Tibial artery (tissue), 4 donors: ENCODE measurements at places on chromosomes 3 and 15.

GRCh38 chr3:42499478-42499871 lies 3.0 kb upstream of the VIPR1 start:
- no peak overlapping the region for H3K4me3 ChIP-seq
- DNase-seq: peak; percentile 47
- H3K4me1 ChIP-seq: peaks cover 29% of the 10 kb centered on the region
- H3K27ac ChIP-seq: no peak overlapping the region
- H3K27me3 ChIP-seq: no peaks in the 10 kb centered on the region
- no peaks in the 10 kb centered on the region for H3K36me3 ChIP-seq

DNA sequence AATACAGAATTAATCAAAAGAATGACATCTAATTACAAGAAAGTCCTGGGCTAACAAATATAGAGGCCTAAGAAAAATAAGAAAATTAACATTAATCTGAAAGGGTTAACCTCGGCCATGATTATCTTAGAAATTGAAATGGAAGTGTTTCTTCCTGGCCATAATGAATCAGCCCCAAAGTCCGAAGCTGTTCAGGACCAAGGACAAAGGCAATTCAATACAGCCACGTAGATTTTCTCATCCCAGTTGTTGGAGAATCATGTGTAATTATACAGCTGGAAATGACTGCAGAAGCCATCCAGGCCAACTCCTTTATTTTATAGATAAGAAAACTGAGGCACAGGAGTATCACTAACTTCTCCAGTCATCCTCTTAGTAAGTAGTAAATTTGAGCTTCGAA lies 38.0 kb upstream of the GBE1 start:
- no peaks in the 10 kb centered on the region for H3K4me1 ChIP-seq
- DNase-seq: no peak
- H3K4me3 ChIP-seq: no peak overlapping the region
- no peak overlapping the region for H3K27ac ChIP-seq
- no peaks in the 10 kb centered on the region for H3K27me3 ChIP-seq
- H3K36me3 ChIP-seq: no peaks in the 10 kb centered on the region

DNA sequence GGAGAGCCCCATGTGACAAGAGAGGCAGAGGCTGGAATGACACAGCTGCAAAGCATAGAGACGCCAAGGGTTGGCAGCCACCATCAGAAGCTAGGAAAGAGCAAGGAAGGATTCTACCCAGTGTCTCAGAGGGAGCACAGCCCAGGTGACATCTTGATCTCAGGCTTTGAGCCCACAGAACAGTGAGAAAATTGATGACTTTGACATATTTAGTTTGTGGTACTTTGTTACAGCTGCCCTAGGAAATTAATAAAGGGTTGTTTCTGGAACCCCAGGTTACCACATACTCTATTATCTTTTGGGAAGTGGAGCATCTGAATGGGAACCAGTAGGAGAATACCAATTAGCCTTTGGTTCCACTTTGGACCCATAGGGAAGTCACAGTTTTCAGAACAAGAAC lies 231.7 kb downstream of the ZNF621 start:
- no peak overlapping the region for H3K27ac ChIP-seq
- no peaks in the 10 kb centered on the region for H3K36me3 ChIP-seq

GRCh38 chr3:125214738-125215137 lies 2.2 kb upstream of the SLC12A8 start:
- no peak overlapping the region for H3K27ac ChIP-seq
- DNase-seq: no peak
- no peaks in the 10 kb centered on the region for H3K36me3 ChIP-seq
- no peak overlapping the region for H3K4me3 ChIP-seq
- no peaks in the 10 kb centered on the region for H3K4me1 ChIP-seq

- no peaks in the 10 kb centered on the region for H3K27me3 ChIP-seq
- peak overlapping the region; percentile 39 for H3K27ac ChIP-seq
- no peak for DNase-seq
- peaks cover 19% of the 10 kb centered on the region for H3K4me1 ChIP-seq
- H3K4me3 ChIP-seq: no peak overlapping the region
Observed at GRCh38 chr15:98823012-98823458, 174.7 kb downstream of the IGF1R start.

DNA sequence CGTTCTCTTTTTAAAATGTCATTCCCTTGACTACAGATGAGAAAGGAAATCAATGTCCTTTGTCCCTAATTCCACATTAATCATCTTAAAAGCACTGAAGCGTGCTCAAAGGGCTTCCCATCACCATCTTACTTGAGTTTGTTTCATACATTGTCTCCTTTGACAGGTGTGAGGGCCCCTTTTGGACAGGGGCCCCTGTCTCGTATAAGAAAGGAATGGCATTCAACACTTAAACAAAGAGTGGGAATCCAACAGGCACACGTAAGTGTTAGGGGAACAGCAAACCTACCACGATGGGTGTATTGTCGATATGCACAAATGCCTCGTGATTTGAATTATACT lies 5.0 kb downstream of the SSUH2 start:
- no peaks in the 10 kb centered on the region for H3K4me1 ChIP-seq
- no peak overlapping the region for H3K4me3 ChIP-seq
- no peaks in the 10 kb centered on the region for H3K36me3 ChIP-seq

GRCh38 chr15:84634228-84634837 lies 19.8 kb downstream of the WDR73 start:
- DNase-seq: no peak
- H3K27me3 ChIP-seq: no peaks in the 10 kb centered on the region
- H3K36me3 ChIP-seq: peaks cover 7% of the 10 kb centered on the region
- H3K4me3 ChIP-seq: peak overlapping the region; percentile 67
- H3K4me1 ChIP-seq: peaks cover 27% of the 10 kb centered on the region

GRCh38 chr15:33330931-33331330 lies 20.2 kb downstream of the RYR3 start:
- H3K4me1 ChIP-seq: no peaks in the 10 kb centered on the region
- no peaks in the 10 kb centered on the region for H3K36me3 ChIP-seq
- no peaks in the 10 kb centered on the region for H3K27me3 ChIP-seq
- no peak for DNase-seq
- no peak overlapping the region for H3K27ac ChIP-seq

- no peaks in the 10 kb centered on the region for H3K4me1 ChIP-seq
- no peak for DNase-seq
- H3K4me3 ChIP-seq: no peak overlapping the region
- no peaks in the 10 kb centered on the region for H3K27me3 ChIP-seq
Observed at GRCh38 chr3:54572197-54572895, 355.5 kb downstream of the LRTM1 start.

DNA sequence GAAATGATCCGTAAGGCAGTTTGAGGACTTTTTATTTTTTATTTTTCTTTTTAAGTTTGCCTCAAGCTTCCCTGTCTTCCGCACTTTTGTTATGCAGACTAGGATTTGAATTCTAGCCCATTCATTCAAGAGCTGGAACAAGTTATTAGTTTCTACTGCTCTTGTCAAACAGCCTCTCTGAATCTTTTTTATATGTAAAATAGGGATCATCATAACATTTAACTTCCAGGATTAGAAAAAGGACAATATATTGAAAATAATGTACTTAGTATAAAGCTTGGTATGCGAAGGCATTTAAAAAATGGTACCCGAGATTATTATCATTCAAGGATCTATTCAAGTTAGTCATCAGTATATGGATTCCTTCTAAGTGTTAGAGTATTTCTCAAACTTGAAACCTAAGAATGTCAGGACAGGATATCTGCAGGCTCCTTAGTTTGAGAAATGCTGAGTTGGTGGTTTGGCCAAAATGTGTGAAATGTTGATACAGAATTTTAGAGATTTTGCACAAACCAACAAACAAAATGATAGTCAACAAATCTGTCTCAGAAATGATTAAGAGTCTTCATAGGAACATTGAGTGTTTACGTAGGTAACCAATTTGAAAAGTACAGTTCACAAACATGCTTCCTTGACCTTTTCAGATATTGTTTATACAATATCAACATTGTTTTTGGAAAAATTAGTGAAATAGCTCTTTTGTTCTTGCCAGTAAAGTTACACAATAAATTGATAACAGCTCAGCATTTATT lies 40.5 kb upstream of the IGSF10 start:
- no peaks in the 10 kb centered on the region for H3K27me3 ChIP-seq
- no peak for DNase-seq
- no peaks in the 10 kb centered on the region for H3K4me1 ChIP-seq

GRCh38 chr3:112653881-112654300 lies 12.9 kb upstream of the CCDC80 start:
- peak overlapping the region; percentile 58 for H3K27ac ChIP-seq
- H3K27me3 ChIP-seq: no peaks in the 10 kb centered on the region
- no peaks in the 10 kb centered on the region for H3K36me3 ChIP-seq
- no peaks in the 10 kb centered on the region for H3K4me1 ChIP-seq
- no peak for DNase-seq

DNA sequence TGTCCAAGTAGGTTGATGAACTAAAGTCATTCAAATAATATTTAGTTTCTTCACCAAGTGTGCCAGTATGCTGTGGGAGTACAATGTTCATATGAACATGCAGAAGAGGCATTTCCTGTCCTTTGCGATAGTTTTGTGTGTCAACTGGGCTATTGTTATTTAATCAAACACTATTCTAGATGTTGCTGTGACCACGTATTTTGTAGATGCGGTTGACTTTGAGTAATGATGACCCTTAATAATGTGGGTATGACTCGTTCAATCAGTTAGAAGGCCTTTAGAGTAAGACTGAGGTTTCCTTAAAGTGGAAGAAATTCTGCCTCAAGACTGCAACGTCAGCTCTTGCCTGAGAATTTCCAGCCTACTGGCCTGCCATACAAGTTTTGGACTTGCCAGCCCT lies 470.7 kb upstream of the CBLB start:
- H3K4me3 ChIP-seq: no peak overlapping the region
- no peaks in the 10 kb centered on the region for H3K27me3 ChIP-seq
- no peak overlapping the region for H3K27ac ChIP-seq
- no peak for DNase-seq
- H3K36me3 ChIP-seq: no peaks in the 10 kb centered on the region
- no peaks in the 10 kb centered on the region for H3K4me1 ChIP-seq

DNA sequence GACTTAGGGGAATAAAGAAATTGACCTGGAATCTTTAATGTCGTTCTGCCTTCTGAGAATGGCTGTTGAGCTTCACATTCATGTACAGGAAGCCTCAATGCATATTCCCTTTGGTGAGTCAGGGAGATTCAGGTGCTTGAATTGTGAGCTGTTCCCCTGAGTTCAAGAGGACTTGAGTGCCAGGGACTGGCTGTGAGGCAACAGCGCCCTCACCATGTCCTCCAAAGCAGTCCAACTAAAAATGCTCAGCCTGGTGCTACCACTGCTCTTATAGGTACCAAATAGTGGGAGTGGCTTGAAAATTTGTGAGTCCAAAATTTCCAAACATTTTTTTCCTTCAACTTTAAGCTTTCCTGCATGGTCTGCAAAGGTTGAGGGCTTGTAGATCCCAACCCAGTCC lies 54.1 kb downstream of the LEO1 start:
- peaks cover 71% of the 10 kb centered on the region for H3K36me3 ChIP-seq
- H3K27me3 ChIP-seq: no peaks in the 10 kb centered on the region
- no peak overlapping the region for H3K4me3 ChIP-seq
- no peak for DNase-seq

DNA sequence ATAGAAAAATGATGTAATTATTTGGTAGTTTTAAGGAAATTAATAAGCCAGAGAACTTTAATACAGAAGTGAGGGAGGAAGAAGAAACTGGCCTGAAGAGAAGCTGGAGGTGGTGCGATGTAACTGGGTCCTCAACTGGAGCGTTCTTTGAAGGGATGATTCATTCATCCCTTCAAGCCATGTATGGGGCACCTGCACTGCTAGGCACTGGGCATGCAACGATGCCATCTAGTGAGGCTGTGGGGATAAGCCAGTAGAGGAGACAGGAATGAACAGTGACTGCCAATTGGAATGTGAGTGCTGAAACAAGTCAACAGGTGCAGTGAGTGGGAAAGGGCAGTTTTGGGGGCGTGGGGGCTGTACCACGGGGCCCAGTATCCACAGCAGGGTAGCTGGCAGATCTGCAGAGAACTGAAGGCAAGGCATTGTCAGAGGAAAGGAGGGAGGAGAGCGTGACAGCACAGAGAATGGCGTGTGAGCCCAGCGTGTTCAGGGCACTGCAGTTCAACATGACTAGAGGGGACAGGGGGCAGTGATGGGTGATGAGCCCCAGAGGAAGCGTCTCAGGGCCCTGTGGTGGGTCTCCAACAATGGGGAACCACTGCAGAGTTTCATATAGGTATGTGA lies 3.8 kb upstream of the KIF23 start:
- no peak for DNase-seq
- peaks cover 13% of the 10 kb centered on the region for H3K4me1 ChIP-seq

DNA sequence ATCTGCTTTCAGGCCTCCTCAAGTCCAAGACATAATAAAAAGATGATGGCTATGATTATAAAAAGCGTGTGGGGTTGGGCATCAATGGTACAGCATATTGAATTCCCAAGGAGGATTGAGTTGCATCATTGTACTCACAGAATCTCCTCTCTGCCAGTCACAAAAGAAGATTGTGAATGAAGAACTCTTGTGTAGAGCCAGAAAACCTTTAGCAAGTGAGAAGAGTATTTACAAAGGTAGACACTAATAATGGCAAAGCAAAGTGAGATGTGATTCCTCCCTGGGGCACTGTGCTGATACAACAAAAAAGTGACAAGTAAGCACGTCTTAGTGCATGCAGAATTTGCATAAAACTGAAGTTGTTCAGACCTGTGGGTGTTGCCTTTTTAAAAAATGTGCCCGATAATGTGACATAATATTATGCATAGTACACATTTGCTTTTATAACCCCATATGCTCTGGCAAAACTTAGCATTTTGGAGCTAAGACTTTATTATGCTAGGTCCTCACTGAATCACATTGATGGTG lies 291.2 kb upstream of the TBC1D5 start:
- no peak for DNase-seq
- H3K4me1 ChIP-seq: no peaks in the 10 kb centered on the region
- no peak overlapping the region for H3K27ac ChIP-seq
- H3K4me3 ChIP-seq: no peak overlapping the region

DNA sequence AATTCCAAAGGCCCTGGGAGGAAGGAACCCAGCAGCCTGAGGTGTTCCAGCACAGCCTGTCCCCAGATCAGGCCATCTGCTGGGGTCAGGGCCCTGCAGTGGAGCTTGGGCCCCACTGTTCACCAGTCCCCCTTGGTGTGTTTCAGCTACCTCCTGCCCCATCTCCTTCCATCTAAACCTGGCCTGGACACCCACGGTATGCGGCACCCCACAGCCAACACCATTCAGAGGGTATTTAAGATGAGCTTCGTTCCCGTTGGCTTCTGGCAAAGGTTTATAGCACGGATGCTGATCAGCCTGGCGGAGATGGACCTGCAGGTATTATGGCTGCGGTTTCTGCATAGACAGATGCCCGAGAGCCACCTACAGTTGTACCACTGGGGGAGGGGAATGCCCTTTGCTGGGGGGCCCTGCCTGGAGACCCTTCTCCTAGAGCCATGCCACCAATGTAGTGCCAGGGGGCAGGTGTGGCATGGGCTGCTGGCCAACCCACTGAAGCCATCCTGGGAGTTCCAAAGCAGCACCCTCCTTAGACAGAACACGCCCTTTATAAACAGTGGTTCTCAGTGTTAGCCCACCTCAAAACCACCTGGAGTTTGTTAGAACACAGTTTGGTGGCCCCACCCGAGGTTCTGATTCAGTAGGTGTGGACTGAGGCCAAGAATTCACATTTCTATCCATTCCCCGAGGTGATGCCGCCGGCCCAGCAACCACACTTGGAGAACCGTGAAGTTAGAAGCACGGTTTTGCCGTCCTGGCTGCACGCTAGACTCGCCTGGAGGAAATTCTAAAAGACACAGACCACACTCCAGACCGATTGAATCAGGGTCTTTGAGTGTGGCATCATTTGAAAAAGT lies 126.9 kb downstream of the LRRK1 start:
- H3K4me3 ChIP-seq: no peak overlapping the region
- H3K36me3 ChIP-seq: no peaks in the 10 kb centered on the region
- H3K27ac ChIP-seq: no peak overlapping the region
- no peaks in the 10 kb centered on the region for H3K27me3 ChIP-seq
- H3K4me1 ChIP-seq: no peaks in the 10 kb centered on the region

- DNase-seq: no peak
- H3K4me3 ChIP-seq: no peak overlapping the region
- no peak overlapping the region for H3K27ac ChIP-seq
- no peaks in the 10 kb centered on the region for H3K27me3 ChIP-seq
- H3K4me1 ChIP-seq: no peaks in the 10 kb centered on the region
Observed at GRCh38 chr3:151318313-151318712, 1.7 kb upstream of the GPR87 start.
